Stimulated activated CD4-positive, alpha-beta T cell treated with anti-CD3 and anti-CD28 coated beads, Interleukin-12 subunit alpha, Interleukin-12 subunit beta, amount 100 ng/mL, for 4 hours (primary cell): ENCODE measurements at places on chromosomes 6 and 20.

GRCh38 chr20:12644461-12644860 is 364.3 kb upstream of the SPTLC3 start:
- DNase-seq: no peak

- no peak for DNase-seq
These were observed 45.8 kb upstream of the PAK5 start for GRCh38 chr20:9884666-9885065.

- no peak for DNase-seq
These were observed 151.8 kb downstream of the ZFP64 start for GRCh38 chr20:52039790-52040189.

- DNase-seq: no peak
These were observed 6.0 kb downstream of the SRC start for GRCh38 chr20:37351689-37352607.

DNA sequence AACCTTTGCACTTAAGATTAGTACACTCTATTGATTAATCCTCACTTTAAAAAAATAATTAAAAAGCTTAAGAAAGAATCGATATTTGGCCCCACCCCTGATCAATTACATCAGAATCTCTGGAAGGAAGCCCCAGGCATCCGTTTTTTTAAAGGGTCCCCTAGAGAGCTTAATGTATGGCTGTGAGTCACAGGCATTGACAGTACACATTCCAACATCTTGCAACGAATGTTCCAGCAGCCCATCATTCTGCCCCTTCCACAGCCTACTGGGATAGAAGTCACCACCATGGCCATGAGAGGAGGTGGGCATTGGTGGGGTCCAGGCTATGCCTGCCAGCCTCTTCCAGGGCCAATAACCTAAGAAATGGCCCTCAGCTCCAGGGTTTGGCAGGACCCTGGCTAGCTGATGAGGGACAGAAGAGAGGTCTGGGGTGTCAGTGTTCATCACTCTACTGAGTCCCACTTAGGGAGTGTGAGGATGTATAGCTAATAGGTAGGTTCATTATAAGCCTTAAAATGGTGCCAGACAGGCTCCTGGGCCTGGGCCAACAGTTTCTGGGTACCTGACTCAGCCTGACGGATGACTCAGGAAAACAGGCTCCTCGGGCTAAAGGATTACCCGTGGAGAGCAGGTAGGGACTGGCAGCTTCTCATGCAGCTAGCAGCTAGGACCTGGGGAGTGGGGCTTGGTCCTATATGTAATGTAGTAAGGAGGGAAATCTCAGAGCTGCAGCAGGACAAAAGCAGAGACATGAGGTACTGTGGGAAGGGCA is 40.4 kb downstream of the MDGA1 start:
- DNase-seq: no peak

- no peak for DNase-seq
These were observed 56.9 kb downstream of the FAM217A start for GRCh38 chr6:4021854-4022695.

- no peak for DNase-seq
These were observed 510.8 kb downstream of the PTPRT start for GRCh38 chr20:42678895-42679294.

DNA sequence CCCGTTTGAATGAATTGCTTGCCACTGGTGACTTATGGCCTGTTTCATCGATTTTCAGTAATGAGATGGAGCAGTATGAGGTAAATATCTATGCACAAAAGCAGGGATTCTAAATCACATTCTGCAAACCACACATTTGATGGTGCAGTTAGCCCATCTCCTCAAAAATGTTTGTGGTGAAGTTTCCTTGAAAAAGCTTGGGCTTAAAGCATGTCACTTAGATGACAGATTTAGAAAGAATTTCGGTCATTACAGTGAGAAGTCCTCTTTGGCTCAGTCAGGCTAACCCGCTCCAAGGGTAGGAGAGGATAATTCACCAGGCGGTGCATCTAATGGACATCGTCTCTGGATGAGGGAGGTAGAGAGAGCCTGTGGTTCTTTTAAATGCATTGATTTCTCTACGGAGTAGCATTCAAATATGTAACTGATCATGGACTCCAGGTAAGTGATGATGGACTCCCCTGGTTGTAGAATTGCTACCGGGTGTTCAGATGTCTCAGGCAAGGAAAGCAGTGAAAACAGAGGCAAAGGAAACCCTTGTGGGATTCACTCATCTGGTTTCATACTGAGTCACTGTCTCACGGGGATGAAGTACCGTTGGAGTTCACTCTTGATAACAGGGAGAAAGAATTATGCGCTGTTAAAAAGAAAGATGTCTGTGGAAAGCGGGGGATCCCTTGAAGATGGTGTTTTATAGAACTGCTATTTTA is 65.3 kb downstream of the AIG1 start:
- no peak for DNase-seq

DNA sequence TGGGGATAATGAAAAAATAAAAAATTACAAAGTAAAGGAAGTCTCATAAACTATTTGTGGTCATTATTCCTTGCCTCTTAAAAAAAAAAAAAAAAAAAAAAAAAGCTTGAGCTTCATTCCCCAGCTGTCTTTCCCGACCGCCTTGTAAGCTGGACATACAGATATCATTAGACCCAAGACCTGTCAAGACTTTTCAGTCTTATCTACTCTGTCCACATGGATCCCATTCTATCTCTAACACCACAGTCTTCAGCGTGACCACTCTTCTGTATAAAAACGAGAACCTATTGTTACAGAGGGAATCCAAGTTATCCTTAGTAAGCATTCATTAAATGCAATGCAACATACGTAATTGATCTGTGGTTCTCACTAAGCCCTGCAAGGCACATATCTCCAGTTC is 423.5 kb downstream of the MEI4 start:
- no peak for DNase-seq

- DNase-seq: no peak
These were observed 44.1 kb upstream of the ID1 start for GRCh38 chr20:31560746-31561598.

- DNase-seq: no peak
These were observed 138.8 kb upstream of the RREB1 start for GRCh38 chr6:6968731-6969552.

GRCh38 chr20:54345301-54345724 is 130.1 kb upstream of the DOK5 start:
- DNase-seq: no peak

- DNase-seq: no peak
These were observed 230.7 kb downstream of the PHACTR1 start for GRCh38 chr6:12947151-12947871.

GRCh38 chr6:24959319-24959718 is 23.6 kb upstream of the RIPOR2 start:
- no peak for DNase-seq

GRCh38 chr20:9025643-9026042 is 43.2 kb upstream of the PLCB4 start:
- no peak for DNase-seq

DNA sequence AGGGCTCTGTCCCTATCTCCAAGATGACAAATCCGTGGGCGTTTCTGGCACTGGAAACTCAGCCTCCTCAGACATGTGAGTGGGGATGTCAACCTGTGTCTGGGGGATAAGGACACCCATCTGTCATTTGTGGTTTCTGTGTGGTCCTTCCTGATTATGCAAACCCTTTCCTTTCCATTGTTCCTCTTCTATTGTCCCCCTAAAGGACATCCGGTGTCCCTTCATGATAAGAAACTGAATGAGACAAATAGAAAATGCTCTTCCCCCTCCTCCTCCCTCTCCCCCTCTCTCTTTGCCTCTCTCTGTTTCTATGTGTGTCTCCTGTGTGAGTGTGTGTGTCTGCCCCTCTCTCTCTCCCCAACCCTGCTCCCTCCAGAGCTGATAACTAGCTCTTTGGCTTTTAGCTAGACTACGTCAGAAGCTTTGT is 11.5 kb upstream of the GLP1R start:
- no peak for DNase-seq

DNA sequence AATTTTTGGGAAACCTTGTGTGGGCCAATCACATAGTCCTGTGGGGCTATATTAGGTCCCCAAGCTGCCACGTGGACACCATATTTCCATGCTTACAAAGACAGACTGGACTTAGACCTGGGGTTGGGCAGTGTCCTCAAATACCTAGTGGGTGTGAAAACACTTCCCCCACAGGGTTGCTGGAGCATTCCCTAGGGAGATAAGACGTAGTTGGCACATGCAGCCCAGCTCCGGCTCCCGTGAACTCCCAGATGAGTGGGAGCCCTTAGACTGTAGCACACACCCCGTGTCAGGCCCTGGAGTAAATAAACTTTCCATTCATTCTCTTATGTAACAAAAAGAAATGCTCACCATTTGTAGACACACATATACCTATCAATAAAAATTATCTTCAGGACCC is 14.2 kb downstream of the KCNG1 start:
- DNase-seq: no peak
